ENCODE measurements at places on chromosomes 13 and 19.

DNA sequence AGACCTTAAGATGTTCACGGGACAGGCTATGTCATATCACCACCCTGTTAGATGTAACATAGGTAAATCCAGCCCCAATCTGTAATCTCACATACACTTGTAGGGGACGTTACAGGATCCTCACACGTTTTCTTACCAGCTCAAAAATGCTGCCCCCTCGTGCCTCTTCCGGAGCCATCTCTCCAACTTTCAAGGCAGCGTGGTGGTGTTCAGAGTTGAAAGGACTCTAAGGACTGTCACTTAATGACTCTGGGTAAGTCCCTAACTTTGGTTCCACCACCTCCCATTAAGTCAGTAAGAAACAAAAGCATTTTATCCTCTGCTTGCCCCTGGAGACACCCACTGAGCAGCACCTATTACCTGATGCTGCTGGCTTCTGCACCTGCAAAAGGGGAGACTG, 4.4 kb downstream of the MED26 start:
- DNase-seq: no peak

DNA sequence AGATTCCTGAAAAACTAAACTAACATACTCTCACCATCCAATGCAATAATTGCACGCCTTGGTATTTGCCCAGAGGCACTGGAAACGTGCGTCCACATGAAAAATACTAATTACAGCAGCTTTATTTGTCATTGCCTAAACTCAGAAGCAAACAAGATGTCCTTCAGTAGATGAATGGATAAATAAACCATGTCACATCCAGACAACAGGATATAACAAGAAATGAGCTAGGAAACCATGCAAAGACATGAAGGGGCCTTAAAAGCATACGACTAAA, 25.0 kb downstream of the ELL start:
- no peak for DNase-seq

DNA sequence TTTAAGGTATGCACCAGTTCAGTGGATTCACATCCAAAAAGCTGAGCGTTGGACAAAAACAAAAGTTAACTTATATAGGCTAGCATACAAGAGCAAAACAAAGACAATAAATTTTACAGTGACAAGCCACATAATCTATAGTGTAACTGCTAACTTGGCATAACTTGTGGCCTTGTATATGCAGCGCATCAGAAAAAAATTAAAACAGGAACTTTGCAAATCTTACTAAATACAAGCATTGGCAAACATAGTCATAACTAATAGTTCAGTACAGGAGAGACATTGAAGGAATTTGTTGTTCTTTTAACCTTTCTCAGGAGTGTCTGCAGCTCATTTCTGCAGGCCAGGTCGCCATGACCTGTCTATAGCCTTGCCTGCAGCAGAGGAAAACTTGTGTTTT, 54.6 kb downstream of the OR10H4 start:
- no peak for DNase-seq

- DNase-seq: no peak
These were observed 99.7 kb downstream of the ENOX1 start for GRCh38 chr13:43687038-43687437.

DNA sequence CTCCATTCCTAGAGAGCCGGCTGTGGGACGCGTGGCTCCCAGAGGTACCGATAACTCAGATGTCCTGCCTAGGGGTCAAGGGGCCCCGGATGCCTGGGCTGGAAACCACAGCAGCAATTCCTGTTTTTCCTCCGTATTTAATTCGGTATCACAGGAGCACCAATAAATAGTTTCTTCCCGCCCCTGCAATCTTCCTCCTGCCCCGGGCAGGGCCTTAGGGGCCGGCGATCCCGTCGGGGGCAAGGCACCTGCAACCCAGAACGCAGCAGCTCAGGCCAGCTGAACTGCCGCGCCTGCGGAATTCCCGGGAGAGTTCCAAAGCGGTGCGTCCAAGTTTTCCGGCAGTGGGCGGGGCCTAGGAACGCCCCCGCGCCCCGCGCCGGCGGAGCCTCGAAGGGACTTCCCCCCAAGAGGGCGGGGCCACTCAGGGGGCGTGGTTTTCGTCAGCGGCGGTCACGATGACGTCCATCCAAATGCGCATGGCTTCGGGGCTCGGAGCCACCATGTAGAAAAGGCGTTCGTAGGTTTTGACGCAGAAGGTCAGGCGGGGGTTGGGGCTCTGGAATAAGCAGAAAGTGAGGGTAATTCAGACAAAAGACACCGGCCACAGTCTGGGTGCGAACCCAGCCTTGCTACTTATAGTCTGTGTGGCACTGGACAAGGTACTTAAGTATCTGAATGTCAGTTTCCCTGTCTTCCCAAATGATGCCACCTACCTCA, 9.7 kb upstream of the LYPD3 start:
- peak; percentile 87 for DNase-seq

DNA sequence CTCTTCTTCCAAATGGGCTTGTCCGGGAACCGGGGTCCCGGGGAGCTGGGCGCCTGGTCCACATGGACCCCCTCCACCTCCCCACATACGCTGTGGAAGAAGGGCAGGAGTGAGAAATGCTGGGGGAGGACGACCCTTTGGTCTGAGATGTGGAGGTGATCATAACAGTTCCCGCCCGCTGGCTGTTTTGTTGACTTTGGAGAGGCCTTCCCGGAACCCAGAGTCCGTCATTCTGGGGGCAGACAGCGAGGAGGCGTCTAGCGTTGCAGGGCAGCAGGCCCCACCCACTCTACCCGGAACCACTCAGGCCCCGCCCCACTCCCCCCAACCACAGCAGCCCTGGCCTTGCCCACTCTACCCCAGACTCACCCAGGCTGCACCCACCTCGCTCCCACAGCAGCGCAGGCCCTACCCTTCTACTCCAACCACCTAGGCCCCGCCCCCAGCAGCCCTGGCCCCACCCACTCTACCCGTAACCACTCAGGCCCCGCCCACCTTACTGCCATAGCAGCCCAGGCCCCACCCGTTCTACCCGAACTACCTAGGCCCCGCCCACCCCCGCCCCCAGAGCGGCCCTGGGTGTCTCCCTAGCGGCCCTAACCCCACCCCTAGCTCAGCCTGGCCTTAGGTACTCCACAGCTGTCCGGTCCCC, 7.1 kb downstream of the GPR108 start:
- no peak for DNase-seq

DNA sequence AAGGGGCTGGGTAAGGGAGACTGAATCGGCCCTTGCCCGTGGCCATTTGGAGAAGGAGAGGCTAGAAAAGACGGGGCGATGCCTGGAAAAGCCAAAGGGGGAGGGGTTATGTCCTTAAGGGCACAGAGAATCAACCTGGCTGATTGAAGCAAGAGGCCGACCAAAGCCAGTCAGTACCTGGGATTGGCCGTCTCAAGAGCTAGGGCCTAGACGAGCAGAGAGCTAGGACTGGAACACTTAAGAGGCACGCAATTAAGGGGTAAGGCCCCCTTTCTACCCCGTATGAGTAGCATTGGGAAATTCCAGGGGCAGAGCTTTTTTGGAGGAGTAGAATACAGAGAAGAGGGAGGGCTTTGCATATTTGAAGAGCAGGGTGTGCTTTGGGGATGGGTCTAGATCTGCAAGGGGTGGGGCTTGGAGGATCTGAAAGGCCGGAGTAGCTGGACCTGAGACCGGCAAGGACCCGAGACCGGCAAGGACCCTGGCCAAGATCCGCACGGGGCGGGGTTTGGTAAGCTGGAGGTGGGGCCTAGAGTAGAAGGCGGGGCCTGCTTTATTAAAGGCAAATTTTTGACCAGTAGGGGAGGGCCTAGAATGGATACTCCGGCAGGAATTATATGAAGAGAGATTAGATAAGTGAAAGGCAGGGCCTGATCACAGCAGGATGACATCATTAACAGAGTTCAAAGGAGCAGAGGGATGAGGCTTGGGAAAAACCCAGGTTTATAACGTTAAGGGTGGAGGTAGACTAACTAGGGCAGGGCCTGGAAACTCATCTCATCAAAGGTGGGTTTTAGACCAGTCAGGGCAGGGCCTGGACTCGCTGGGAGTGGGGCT, 10.7 kb upstream of the CACNG6 start:
- DNase-seq: no peak

DNA sequence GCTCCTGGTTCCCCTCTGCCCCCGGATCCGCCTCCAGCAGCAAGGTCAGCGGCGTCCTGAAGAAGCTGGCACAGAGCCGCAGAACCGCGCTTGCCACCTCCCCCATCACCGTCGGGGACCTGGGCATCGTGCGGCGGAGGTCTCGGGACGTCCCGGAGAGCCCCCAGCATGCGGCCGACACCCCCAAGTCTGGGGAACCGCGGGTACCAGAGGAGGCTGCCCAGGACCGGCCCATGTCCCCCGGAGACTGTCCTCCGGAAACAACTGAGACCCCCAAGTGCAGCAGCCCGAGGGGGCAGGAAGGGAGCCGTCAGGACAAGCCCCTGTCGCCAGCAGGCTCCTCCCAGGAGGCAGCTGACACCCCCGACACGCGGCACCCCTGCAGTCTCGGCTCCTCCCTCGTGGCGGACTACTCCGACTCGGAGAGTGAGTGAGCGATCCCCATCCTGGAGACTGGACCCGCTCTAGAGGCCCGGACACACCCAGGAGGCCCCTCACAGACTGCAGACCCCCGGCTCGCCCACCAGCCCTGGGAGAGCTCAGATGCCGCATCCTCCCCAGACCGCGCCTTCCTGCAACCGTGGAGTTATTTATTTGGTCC, 1.6 kb upstream of the MRI1 start:
- DNase-seq: no peak

All from AG10803 (cell line).